ENCODE measurements at places on chromosomes 7 and 10. TPM values are rescaled to one million over a fixed set of nuclear protein-coding genes. Genes with fewer than 3 reads are reported as not detected.

The CRHR2 gene
- polyA plus RNA-seq: 0.07 TPM

DNA sequence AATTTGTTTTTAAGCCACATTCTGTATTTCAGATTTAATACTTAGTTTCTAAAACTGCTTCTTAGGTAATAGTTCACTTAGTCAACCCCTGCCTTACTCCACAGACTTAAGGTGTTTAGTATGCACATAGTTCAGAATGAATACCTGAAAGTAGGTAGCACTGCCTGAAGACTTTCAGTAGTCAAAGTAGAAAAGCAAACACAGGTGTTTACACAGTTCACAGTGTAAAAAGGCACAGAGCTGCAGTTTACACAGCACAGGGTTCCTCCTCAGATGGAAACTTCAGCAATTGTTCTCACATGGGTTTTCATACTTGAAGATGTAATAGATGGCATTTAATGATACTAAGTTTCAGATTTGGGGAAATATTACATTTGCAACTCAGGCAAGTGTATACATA, 3.1 kb upstream of the PKD1L1 start:
- DNase-seq: no peak

The MBLAC1 gene
- 1.3 TPM for polyA plus RNA-seq

DNA sequence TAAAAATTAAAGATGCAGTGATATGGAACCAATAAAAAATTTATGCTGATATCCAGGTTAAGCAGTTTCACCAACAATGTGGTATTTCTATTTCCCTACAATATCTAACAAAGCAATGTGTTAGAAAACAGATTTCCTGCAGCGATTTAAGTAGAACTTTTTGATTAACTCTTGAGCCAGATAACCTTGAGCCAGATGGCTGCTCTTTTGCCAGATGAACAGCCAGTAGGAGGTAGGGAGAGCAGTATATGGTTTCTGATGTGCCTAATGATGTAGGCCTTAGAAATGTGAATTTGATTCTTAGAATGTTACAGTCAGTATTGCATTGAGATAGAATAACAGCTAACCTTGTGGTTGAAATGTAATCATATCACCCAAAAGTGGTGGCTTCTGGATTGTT, 31.1 kb downstream of the STAMBPL1 start:
- no peak for DNase-seq

GRCh38 chr7:157096286-157097055, 42.3 kb upstream of the UBE3C start:
- DNase-seq: no peak

All from left kidney (tissue), 8 donors.